ENCODE measurements at places on chromosomes 11 and 22.

DNA sequence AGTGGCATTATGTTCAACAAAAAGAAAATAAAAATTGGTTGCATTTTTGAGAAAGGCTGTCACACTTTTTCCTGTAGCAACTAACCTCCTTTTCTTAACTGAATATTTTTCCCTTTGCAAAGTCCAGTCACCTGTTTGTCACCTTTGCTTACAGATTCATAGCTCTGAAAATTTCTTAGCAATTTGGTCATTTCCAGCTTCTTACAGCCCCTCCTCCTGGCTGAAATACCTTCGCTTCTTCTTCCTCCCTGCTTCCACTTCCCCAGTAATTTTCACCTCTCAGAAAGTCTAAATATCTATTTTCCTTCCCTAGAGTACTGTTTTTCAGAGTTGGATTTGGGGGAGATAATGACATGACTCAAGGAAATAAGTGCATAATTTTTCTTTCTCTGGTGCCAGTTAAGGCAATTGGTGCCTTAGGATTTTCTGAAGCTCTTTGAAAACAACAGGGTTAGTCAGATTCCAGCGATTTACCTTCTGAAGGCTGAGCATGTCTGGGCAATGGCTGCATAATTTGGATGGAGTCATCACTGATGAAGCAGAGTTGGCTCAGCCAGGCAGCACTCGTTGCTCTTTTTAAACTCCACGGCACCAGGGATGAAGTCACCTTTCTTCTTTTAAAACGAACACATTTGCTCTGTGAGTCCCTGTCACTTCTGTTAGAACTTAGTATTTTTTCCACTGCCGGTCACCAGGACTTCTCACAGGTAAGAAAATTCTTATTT lies 62.1 kb upstream of the AMOTL1 start:
- DNase-seq: no peak

DNA sequence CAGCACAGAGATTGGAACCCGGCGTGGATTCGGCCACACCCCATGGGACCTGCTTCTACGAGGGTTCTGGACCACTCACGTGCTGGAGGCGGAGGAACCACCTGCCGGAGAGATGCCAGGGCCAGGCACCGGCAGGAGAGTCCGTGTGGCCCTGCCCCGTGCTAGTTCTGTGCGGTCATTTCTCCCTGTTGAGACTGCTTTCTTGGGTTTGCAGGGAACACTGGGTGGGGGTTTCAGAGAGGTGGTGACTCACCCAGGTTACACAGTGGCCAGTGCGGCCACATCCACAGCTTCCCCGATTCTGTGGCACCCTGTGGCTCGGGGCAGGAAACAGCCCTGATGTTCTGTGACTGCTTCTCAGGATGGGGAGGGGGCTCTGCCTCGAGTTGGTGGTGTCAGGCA lies 3.6 kb upstream of the PHLDA2 start:
- no peak for DNase-seq

- DNase-seq: peak; percentile 54
Measured at GRCh38 chr22:35660291-35661127, 12.3 kb downstream of the APOL6 start.

- no peak for DNase-seq
Measured at GRCh38 chr22:40218152-40218551, 40.4 kb downstream of the TNRC6B start.

DNA sequence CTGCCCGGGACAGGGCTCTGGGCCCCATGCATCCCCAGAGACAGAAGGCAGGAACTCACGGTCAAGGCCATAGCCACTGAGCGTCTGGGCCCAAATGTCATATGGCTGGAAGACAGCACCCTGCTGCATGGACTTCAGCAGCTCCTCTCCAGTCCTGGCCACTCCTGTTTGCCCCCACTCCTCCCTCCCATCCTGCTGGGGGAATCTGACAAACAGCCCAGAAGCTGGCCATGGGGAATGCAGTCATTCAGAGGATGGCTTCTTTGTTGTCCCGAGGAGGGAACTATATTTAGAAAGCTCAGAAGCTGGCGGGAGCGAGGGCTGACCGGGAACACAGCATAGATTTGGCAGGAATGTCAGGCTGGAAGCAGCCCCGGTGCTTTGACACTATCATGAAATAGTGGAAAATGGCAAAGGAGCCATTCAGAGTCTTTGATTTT lies 35.0 kb downstream of the DKK3 start:
- DNase-seq: no peak

- DNase-seq: no peak
Measured at GRCh38 chr22:44154436-44154942, 26.2 kb upstream of the PARVG start.

DNA sequence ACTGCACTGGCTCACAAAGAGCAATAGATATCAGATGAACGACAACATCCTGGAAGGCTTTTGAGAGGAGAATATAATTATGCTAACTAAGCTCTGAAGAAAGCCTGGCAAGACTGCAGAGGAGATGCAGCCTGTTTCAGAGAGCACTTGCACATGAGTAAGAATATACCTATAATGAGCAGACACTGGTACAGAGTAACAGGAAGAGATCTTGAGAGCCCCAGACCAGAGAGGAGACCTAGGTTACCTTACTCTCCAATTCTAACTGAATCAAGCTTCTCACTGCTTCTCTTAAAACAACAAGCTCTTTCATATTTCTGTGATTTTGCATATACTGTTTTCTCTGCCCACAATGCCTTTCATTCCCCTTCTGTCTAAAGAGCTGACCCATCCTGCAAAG lies 66.5 kb downstream of the FAM168A start:
- no peak for DNase-seq

DNA sequence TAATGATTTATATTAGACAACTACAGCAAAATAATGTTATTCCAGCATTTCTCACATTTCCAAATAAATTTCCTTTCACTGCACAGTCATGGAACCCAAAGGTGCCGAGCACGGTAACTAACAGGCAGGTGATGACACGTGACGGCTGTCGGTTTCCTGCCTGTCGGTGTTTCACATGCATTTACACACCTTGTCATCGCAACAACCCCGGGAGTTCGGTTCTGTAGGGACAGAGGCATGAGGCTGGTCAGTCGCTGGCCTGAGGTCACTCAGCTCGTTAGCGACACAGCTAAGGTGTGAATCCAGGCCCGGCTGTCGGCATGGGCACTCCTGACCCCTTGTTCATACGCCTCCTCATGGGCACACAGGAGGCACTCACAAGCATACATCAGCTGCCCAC lies 9.9 kb downstream of the DNAL4 start:
- DNase-seq: no peak

- no peak for DNase-seq
Measured at GRCh38 chr22:45843031-45843430, 133.9 kb downstream of the WNT7B start.

- no peak for DNase-seq
Measured at GRCh38 chr11:115201111-115201792, 303.0 kb downstream of the CADM1 start.

DNA sequence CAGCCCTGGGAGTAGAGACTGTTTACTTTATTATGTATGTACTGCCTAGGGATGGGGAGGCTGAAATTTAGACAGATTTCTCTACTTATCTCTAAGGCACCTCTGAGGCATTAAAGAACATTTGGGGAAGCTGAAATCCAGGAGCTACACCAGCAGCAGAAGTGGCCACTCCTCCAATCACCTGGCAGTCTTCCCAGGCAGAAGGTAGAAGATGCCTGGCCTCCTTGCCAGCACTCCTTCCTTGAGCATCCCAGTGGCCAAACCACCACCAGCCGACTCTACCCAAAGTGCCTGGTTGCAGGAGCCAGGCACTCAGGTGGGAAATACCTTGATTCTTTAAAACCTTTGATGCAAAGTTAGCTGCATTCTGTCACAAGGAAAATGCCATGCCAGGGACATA lies 1.9 kb upstream of the FAT3 start:
- no peak for DNase-seq

DNA sequence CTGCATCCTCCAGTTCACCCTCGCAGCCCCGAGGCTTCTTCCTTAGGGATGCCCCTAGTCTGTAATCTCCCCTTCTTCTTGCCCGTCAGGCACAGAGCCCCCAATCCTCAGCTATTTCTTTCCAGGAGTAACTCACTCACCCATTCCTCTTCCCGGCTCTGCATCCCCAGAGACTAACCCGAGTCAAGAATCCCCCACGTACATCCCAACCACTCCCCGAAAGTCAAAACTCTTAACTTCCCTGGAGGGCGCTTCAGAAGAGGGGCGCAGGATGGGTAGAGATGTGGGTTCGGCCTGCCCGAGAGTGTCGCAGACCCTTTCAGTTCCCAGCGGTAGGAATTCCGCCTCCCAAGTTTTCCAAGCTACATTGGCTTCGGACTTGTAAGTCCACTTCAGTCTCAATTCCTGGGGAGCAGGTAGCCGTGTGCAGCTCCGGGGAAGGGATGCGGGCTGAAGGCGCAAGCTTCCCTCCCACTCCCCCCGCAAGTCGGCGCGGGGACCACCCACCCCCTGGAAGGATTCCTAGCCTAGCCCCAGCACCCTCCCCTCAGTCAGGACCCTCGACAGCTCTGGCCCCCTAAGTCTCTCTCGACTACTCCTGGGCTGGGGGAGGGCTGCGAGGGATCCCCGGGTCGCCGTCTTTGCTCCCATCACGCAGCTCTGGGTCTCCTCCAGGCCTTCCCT lies 871 bp downstream of the BDNF start:
- no peak for DNase-seq

DNA sequence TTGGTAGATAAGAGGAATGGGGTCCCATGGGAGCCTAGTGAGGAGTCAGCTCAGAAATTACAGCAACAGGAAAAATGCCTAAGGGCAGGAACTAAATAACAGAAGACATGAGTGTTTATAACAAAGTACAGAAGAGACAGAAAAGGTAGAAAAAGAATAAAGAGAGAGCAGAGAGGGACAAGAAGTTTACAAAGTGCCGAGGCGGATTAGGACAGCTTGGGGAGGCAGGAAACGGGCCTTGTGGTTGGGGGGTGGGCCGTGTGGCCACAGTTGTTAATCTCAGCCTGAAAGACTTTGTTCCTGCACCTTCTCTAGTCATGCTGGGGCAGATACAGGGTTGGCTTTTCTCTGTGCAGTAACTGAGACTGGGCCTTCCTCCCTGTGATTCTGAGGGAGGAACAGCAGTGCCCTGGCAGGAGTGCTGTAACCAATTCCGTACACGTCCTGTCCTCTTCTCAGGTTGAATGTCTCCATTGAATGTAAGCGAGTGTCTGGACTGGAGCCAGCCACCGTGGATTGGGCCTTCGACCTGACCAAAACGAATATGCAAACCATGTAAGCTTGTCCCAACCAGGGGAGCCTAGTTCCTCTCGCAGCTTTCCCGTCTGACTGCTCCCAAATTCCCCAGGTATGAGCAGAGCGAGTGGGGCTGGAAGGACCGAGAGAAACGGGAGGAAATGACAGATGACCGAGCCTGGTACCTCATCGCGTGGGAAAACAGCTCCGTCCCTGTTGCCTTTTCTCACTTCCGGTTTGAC lies 13.2 kb downstream of the NAA40 start:
- no peak for DNase-seq

DNA sequence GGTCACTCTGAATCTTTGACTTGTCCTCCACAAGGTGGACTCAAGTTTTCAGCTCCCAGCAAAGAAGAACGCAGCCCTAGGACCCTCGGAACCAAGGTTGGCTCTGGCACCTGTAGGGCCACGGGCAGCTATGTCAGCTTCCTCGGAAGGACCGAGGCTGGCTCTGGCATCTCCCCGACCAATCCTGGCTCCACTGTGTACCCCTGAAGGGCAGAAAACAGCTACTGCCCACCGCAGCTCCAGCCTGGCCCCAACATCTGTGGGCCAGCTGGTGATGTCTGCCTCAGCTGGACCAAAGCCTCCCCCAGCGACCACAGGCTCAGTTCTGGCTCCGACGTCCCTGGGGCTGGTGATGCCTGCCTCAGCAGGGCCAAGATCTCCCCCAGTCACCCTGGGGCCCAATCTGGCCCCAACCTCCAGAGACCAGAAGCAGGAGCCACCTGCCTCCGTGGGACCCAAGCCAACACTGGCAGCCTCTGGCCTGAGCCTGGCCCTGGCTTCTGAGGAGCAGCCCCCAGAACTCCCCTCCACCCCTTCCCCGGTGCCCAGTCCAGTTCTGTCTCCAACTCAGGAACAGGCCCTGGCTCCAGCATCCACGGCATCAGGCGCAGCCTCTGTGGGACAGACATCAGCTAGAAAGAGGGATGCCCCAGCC lies 2.2 kb downstream of the INPP5J start:
- DNase-seq: no peak

DNA sequence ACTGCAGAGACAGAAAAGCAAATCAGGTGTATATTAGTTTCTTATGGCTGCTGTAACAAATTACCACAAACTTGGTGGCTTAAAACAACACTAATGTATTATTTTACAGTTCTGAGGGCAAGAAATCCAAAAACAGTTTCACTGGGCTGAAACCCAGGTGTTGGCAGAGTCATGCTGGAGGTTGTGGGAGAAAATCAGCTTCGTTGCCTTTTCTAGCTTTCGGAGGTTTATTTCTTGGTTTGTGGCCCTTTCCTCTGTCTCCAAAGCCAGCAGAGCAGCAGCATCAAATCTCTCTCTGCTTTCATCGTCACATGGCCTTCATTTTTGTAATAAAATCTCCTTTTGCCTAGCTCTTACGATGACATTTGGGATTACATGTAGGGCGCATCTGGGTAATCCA lies 33.0 kb upstream of the OR6M1 start:
- DNase-seq: no peak

- DNase-seq: no peak
Measured at GRCh38 chr11:91866642-91867041, 358.0 kb upstream of the FAT3 start.

DNA sequence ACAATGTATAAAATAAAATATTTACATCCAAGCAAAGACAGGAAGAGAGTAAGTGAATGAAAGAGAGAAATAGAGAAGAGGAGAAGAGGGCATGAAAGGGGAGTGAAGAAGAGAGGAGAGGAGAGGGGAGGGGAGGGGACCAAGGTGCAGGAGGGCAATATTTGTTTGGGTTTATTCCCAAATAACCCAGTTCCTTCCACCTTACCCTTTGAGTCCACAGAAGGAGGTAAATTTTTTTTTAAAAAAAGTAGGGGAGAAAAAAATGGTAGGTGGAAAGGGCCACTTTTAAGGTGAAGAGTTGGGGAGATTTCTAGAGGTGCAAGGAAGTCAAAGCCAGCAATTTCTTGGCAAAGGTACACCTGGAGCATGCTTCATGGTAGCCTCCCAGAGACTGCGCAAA lies 2.1 kb upstream of the OR5AN1 start:
- no peak for DNase-seq

DNA sequence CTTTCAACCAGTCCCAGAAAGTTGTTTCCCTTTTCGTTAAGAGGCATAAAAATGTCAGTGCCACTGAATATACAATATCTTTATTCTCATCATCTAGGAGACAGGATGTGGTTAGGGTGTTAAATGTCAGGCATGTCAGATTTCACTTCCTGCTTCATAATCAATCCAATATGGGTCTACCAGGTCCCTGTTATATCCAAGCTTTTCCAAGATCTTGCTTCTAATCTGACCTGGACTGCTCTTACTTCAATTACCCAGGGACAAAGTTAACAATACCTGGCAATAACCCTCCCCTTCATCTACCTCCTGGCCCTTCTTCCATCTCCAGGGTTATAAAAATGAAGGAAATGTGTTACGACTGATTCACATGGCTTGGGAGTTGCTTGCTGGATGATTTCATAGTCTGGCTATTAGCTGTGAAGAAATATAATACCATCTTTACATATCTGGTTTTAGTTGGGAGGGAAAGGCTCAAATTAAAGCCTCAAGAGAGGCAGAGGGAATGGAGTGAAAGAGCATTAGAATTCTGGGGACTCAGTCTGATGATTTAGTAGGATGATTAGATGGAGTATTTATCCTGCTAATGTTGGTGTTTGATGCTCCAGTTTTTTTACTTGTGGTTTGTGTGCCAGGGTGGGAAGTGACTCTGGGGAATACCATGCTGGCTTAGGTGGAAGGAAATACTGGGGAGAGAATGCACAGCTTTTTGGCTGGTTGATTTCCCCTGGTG lies 534.3 kb downstream of the ETS1 start:
- no peak for DNase-seq

Measured in activated CD4-positive, CD25-positive, alpha-beta regulatory T cell treated with anti-CD3 and anti-CD28 coated beads, Interleukin-2, amount 50 U/mL, for 16 hours (primary cell).